Stimulated activated CD4-positive, alpha-beta T cell treated with anti-CD3 and anti-CD28 coated beads, Interleukin-15, amount 100 ng/mL, for 1 hour (primary cell): ENCODE measurements at places on chromosomes 1 and 21.

GRCh38 chr1:111515291-111516004 lies 12.0 kb upstream of the ADORA3 start:
- peak; percentile 16 for DNase-seq

DNA sequence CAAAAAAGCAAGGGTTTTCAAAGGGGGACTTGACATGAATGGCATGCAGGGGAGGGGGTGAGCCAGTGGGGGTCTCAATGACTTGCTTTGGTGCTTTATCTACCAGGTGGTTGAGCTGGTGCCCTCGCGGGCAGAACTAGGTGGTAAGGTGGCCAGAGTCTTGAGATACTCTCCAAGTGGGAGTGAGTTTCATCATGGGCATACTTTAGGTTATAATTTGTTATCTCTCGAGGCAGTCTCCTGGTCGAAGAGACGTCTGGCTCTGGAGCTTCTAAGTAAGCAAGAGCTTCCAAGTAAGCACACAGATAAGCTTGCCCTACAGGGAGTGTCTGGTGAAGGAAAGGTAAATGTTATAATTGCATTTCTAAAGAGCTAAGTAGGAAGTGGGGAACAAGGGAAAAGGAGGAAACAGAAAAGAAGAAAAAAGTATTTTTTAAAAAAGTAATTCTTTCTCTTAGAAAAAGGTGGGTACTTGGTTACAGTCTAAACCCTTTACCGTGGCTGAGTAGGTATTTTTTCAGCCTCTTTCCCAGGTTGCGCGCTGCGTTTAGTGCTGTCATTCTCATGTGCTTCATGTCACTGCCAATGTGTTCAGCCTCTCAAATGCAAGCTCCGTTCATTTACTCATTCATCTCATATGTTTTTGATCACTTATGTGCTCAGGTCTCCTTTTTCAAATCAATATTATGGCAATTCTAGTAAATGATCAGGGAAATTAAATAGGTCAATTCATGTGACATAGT lies 31.6 kb upstream of the DNAJC6 start:
- no peak for DNase-seq

DNA sequence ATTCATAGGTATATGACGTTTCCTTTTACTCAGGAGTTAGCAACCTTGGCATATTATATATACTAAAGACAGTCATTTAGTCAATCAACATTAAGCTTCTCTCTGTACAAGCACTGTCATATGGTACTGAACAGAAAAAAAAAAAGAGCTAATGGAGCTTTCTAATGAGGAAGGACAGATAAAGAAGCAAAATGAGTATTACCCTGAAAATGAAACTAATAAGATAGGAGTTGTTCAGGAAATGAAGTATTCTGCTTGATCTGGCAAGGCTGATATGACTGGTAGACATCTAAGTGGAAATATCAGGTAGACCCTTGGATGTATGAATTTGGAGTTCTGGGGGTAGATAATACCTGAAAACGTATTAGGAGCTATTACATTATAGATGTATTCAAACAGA lies 4.3 kb upstream of the IKBKE start:
- DNase-seq = no peak

GRCh38 chr1:59484096-59484495 lies 187.2 kb downstream of the FGGY start:
- no peak for DNase-seq

GRCh38 chr1:116766616-116767469 lies 12.6 kb downstream of the CD2 start:
- DNase-seq = no peak

GRCh38 chr1:216812966-216813365 lies 89.7 kb upstream of the ESRRG start:
- DNase-seq = no peak

DNA sequence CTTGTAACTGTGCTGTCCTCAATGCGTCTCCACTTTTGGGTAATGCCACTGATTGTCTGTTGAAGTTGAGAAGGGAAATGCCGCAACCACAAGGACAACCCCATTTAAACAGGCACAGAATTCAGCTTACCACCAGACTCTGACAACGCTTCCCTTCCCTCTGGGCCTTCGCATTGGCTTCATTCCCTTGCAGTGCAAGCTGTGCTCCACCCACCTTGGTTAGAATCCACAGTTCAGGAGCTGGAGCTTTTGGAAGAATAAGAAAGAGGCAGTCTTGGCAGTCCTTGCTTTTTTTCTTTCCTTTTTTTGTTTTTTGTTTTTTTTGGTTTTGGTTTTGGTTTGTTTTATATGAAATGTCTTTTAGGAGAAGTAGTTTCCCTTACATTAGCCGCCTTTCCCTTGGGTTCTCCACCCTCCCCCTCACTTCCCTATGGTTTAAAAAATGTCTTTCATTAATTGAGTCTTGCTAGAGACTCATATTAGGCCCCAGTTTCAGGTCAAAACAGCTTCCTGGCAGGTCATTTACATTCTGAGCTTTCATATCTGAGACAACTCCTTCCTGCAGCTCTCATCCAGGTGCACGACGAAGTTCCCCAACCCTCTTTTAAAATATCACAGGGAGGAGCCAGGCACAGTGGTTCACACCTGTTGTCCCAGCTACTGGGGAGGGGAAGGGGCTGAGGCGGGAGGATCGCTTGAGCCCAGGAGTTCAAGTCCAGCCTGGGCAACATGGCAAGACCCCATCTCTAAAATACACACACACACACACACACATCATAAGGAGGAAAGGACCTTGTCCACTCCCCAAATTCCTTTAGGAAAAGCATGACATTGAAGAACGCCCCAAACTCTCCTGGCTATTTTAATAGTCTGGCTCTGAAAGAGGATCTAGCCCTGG lies 20.7 kb upstream of the LAX1 start:
- DNase-seq = no peak

DNA sequence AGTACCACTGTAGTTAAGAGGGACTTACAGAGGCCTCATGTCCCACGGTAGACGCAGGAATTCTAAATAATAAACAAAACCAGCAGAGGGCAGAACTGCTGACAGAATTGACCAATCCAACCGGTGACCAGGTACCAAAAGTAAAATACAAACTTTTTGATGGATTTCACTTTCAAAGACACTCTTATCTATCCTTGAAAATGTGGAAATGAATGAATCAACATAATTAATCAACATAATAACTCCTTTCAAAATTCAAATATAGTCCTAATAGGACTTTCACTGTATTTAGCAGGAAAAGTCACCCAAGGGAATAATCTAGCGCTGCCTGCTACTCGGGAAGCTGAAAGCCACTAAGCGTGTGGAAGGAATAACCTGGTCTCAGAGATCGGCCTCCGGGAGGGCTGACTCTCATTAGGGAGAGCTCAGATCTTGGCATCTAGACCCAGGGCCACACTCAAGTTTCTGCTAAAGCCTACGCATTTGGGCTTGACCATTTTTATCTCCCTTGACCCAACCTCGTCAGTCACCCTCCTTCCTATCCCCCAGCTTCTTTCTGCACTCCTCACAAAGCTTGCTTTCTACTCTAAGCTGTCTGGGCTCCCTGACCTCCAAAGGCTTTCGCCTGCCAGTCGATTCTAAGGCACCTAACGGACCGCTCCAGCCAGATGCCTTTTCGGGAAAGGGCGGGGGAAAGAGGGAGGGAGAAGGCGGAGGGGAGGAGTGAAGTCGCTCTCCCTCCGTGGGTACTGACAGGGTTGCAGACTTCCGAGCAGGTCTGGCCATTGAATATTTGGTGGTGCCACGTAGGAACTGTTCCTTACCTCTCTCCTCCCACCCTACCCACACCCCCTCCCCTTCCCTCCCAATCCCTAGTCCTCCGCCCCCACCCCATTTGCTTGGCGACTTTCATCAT lies 1.6 kb downstream of the COL11A1 start:
- DNase-seq = no peak

- no peak for DNase-seq
Measured at GRCh38 chr1:92203105-92203504, 14.6 kb upstream of the C1orf146 start.

GRCh38 chr1:200962631-200963030 lies 60.9 kb downstream of the KIF21B start:
- no peak for DNase-seq

GRCh38 chr1:228920831-228921230 lies 185.6 kb downstream of the RHOU start:
- DNase-seq = no peak

- no peak for DNase-seq
Measured at GRCh38 chr1:6459850-6460265, 6.1 kb downstream of the TNFRSF25 start.

GRCh38 chr21:14088391-14088790 lies 122.4 kb downstream of the LIPI start:
- no peak for DNase-seq

DNA sequence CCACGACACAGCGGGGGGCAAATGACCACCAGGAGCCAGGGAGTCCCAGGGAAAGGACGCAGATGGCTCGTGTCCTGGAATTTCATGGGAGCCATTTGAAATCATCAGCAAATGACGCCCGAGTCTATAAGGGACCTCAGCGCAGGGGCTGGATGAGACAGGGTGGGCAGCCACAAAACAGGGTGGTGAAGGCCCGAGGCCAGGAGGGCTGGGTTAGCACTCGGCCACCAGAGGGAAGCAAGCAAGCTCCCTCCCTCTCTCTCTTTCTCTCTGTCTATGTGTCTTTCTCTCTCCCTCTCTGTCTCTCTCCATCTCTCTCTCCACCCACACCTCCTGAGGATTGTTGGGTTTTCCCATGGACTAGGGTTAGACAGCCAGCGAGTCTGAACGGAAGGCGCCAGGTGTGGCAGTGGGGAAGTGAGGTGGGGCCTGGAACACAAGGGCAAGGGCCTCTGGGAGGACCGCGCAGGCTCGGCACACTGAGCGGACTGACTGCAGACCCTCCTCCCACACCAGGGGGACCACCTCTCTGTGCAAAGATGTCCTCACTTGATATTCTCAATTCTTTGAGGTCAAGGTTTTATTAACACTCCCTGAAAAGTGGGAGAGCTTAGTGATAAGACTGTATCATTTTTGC lies 73.8 kb upstream of the TMPRSS2 start:
- no peak for DNase-seq

GRCh38 chr1:12296623-12297022 lies 66.8 kb downstream of the VPS13D start:
- DNase-seq = no peak

DNA sequence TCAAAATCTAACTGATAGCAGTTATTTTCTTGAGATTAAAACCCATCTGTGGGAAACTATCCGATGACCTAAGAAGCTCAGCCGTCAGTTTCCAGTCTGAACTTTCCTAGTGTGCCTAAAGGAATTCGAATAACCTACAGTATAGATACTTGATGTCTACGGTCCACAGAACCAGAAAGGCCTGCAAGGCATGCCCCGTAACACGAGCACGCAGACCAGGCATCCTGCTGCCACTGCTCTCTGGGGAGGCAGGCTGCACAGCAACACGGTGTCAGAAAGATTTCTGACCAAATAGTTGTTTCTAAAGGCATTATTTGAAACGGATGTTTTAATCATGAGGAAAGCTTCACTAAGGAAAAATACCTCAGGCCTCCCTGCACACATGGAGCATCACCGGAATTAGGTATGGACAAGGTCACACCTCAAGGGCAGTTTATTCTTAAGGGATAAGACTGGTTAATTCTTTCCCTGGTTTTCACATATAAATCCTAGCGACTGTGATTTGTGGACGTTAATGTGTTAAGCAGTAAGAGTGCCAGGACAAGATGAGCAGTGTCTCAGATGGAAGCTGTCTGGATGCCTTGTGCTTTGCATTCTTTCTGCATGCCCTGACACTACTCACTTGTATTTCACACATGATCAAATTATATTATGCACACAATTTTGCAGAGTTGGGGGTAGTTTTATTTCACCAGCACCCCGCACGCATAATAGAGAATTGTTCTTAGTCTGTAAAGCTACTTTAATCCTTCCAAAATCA lies 49.0 kb upstream of the NADK start:
- DNase-seq = no peak

DNA sequence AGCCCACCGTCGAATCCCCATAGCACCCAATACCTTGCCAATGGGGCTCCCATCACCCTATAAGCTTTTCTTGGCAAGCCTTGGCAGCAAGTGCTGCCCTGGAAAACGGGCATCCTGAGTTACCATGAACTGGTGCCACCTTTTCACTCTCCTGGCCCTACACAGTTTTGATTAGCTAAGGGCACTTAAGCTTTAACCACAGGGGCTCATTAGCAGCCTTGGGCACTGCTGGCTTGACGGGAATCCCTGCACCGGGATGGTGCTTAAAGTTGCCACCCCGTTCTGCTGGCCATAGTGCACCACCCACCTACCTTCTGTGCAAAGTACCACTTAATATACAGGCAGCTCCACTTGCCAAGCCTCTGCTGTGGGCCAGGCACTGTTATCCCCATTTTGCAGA lies 13.7 kb downstream of the PARS2 start:
- no peak for DNase-seq

GRCh38 chr1:115300087-115300876 lies 37.8 kb downstream of the NGF start:
- no peak for DNase-seq

- DNase-seq = no peak
Measured at GRCh38 chr1:6776895-6777294, 8.4 kb upstream of the CAMTA1 start.

- no peak for DNase-seq
Measured at GRCh38 chr1:160062230-160062532, 7.8 kb downstream of the KCNJ10 start.

DNA sequence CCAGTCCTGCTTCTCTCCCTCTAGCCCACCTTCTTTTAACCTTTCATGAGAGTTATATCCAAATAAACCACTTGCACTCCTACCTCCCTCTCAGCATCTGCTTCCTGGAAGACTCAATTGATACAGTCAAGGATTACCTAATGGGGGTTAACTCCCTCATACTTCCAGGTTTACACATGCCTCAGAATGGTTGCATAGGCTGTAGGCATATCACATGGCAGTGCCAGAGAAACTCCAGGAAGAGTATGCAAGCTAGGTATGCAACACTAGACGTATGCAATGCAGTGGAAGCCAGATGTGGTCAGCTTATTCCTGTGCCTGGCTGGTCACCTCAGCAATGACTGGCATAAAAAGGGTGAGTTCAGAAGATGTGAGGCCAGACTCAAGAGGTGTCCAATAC lies 32.7 kb upstream of the VANGL1 start:
- no peak for DNase-seq

DNA sequence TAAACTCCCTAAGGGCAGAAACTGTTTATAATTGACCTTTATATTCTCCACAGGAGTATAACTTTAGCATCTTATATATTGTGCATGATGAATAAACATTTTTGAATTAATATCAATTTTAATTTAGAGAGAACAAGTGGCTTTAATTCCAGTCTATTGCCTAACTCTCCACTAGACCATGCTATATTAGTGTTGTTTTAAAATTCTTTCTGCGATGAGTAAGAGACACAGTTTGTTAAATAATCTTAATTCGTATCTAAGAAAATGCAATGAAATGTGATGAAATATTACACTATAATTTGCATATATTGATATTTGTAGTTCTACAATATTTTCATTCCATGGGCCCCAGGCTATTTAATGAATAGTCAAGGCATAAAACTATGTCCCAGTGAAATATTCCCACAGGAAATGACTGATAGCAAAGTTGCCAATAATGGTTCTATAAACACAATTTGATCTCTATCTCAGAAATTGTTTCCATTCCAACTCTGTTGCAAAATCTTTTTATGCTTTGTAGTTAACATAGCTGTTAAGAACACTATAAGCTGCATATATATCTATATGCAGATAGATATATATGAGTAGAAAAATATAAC lies 2.9 kb upstream of the SYDE2 start:
- DNase-seq = no peak
